T follicular helper cell (primary cell): ENCODE measurements at places on chromosomes 1 and 21.

DNA sequence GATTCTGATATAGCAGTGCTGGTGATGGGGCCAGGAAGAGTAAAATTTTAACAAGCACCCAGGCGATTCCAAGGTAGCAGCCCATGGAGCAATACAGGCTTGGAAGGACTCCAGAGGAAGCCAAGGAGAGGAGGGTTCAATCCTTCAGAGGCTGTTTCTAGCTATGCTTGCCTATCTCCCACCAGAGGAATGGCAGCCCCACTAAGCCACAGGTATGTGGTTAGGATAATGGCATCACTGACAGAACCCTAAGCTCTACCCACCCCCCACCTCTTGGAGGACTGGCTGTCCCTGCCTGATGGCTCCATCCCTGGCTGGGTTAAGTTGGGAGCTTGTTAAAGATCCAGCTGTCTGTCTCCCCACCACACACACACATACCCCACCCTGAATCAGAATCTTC is 19.3 kb upstream of the PTAFR start:
- no peak for DNase-seq

- no peak for DNase-seq
Measured at GRCh38 chr1:154141240-154141639, 13.6 kb downstream of the NUP210L start.

DNA sequence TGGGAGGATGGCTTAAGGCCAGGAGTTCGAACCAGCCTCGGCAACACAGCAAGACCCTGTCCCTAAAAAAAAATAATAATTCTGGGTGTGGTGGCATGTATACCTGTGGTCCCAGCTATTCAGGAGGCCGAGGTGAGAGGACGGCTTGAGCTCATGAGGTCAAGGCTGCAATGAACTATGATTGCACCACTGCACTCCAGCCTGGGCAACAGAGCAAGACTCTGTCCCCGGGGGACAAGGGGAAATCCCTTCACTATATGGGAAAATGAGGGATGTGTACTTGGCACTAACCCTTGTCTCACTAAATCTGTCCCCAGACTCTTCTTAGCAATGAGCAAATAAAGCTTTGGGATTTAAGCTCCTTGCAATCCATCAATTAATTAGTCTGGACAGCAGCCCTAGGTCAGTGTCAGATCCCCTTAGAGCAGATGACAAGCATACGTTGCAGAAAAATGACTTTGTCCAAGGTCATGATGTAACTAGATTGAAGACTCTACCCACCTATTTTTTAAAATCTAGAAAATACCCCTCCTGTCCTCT is 9.4 kb downstream of the KDM5B start:
- DNase-seq, result no peak

DNA sequence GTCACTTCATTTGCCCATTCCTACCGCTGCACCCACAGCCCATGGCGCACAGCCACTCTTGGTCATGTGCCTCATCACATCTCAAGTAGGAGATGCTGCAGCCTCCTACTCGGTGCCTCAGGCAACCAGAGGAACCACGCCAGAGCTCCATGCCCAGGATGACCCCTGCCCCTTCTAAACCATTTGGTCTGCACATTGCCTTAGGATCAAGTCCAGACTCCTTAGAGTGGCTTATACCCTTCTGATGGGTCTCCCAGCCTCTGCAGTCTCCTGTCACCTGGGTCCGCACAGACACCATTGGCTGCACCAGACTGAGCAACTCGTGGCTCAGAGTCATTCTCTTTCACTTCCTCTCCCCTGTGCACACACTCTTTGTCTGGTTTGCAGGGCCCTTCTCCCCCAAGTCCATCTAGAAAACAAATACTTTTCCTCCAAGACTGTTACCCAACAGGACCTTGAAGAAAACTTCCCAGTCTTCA is 2.2 kb upstream of the ADORA3 start:
- DNase-seq, result no peak

GRCh38 chr1:169739980-169740379 is 6.1 kb upstream of the SELE start:
- DNase-seq, result no peak

- no peak for DNase-seq
Measured at GRCh38 chr1:202275061-202275770, 66.5 kb downstream of the UBE2T start.

- no peak for DNase-seq
Measured at GRCh38 chr1:50213505-50213904, 104.8 kb downstream of the ELAVL4 start.

- DNase-seq, result no peak
Measured at GRCh38 chr1:162094723-162095122, 25.2 kb downstream of the NOS1AP start.

- DNase-seq, result no peak
Measured at GRCh38 chr1:197180252-197180878, 33.9 kb upstream of the ASPM start.

- no peak for DNase-seq
Measured at GRCh38 chr1:39170731-39171667, 33.5 kb upstream of the MACF1 start.

DNA sequence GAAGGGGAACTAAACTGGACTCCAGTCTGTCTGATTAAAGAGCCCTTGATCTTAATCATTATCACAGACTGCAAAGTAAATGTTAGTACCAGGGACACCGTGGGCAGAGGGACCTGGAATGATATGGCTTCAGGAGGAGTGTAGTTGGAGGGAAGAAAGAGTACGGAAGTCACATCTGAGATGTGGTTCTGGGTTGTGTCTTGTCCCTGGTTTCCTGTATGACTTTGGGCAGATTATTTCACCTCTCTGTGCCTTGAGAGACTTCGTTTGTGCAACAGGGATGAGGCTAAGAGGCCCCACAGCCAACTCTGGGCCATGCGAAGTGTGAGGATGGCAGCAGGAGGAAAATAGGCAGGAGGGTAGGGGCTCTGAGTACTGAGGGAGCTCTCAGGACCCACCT is 76.1 kb upstream of the SLC2A1 start:
- DNase-seq, result no peak

GRCh38 chr1:231638647-231639046 is 12.1 kb downstream of the DISC1 start:
- no peak for DNase-seq

DNA sequence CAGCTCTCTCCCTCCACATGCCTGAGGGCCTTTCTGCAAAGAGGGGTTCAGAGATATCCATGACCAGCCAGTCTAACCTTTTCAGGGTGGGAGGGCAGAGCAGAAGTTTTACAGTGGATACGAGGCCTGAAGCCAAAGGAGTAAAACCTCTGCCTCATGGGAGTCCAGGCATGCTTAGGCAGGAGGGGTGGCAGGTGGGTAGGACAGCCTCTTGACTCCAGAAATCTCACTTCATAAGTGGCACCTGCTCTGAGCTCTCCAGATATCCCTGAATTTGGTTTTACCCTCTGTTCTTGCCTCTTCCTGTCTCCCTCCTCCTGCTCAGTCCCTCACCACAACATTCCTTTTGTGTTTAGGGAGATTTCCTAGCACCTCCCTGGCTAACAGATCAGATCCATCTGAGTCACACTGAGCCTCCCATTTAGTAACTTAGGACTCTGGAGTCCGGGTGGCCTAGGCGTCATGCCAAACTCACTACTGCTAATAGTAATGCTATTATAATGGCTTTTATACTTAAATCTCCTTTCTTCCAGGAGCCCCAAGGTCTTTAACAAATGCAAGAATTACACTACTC is 201.0 kb downstream of the HS2ST1 start:
- no peak for DNase-seq

- no peak for DNase-seq
Measured at GRCh38 chr1:18363436-18363835, 117.3 kb upstream of the KLHDC7A start.

DNA sequence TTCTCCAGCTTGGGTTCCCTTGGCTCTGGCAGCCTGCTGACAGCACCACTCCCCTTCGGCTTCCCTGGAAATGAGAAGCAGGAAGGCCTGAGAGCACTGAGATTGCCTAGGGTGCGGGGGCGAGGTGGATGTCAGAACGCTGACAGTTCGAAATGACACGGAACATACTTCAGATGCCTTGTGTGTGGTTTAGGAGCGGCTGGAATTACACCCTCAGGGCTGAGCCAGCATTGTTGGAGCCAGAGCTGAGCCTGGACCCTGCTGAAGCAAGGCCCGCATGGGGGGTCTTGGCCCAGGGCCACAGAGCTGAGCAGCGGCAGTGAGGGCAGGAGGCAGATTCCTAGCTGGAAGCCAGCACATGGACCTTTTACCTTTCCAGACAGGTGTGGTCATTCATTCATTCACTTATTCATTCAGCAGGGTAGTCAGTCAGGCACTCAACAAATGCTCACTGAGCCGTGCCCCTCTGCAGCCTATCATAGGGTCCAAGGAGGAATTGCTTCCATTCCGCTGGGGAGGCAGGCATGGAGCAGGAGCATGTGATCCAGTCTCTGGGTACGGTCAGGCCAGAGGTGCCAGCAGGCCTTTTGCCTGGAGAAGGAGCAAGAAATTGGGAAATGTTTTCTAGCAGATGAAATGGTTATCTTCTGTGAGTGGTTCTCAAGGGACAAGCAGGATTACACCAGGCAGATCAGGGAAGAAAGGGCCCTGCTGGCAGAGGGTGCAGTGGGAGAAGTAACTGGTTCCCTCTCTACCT is 6.6 kb upstream of the FOXE3 start:
- no peak for DNase-seq

- no peak for DNase-seq
Measured at GRCh38 chr1:202276081-202276715, 65.5 kb downstream of the UBE2T start.

DNA sequence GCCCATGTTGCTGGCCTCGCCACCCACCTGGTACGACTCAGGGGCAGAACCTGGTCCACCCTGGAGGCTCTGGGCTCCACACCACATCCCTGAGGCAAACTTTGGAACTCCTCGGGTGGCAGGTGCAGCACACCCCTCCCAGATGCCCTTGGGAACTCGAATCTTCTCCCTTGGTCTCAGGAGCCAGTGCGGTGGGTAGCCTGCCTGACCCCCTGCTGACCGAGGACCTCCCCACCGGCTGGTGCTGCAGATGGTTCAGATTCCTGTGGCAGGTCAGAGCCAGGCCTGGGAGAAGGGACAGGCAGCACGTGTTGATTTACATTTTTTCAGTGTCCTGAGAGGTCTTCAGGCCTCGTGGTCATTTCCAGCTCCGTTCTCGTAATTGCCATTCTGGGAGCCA is 6.3 kb upstream of the CFAP410 start:
- DNase-seq, result no peak

- DNase-seq, result no peak
Measured at GRCh38 chr1:218614031-218614430, 268.9 kb downstream of the TGFB2 start.

DNA sequence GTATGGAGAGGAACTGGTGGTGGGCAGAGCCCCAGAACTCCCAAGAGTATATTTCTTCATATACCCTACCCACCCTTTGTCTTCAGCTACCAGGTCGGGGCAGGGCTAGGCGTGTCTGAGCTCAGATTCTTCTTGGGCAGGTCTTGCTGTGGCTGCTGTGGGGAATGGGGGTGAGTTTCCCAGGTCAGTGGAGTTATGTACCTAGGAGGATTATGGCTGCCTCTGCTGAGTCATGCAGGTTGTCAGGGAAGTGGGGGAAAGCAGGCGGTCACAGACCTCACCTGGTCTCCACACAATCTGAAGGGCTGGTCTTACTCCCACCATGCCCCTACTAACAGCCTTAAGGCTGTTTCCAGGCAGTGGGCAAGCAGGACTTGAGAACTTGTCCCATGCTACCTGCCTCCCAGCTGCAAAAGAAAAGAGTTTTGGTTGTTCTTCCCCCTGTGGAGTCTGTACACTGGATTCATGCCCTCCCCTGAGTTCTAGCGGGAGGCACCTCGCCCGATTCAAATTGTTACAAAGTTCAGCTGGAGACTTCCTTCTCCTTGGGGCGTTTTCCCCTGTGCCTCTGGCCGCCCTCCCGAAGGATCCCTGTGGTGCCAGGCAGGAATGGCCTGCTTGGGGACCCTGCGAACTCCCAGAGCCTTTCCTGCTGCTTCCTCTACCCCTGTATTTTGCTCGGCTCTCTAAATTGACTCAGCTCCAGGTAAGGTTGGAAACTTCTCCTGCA is 58.6 kb downstream of the NPHS2 start:
- no peak for DNase-seq

- DNase-seq, result peak; percentile 89
Measured at GRCh38 chr1:113389953-113390834, at the start of gene MAGI3. MAGI3 (plus strand) TSS chr1:113390515; CDS start chr1:113391034, 519 bp downstream.

DNA sequence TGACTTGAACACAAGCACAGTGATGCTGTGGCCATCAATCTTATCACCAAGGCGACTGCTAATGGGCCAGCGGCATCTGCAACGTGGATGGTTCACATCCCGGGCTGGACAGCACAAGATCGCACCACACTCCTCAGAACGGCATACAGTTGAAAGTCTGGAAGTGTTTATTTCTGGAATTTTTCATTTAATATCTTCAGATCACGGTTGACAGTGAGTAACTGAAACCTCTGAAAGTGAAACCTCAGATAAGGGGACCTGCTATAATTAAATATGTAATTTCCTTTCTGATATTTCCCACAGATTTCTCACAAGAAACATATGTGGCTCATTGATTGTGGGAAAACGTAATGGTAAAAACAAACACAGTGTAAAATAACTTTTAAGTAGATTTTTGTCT is 83.7 kb downstream of the POFUT2 start:
- no peak for DNase-seq

- DNase-seq, result no peak
Measured at GRCh38 chr1:53605181-53605580, 133.8 kb downstream of the GLIS1 start.

DNA sequence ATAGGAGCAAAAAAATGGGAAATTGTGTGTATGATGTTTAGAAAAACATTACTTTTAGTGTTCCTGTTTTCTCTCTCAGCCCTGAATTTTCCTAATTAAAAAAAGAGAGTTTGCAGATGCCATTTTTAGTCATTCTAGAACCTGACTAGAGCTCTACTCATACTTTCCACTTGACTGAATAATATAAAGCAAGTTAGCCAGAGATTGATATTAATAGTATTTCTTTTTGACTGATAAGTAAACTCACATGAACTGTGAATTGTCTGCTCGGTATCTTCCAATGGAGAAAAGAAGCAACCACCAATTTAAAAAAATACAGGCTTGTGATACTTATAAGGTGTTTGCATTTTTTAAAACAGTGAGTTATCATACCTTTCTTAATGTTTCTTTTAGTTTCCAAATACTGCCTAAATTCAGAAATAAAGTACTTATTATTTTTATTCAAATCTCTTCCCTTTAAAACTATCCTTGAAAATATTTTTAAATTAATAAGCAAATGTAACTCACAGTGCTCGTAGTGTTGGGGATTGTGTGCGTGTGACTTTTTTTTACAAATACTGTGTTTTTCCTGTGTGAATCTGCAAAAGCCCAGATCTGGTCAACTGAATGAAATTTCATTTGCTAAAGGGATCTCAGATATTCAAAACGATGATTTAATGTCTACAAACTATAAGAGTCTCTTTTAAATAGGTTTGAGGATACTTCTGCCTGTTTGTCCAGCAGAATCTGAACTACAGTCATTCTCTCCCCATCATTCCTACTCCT is 9.8 kb downstream of the RAP1A start:
- DNase-seq, result no peak

GRCh38 chr1:17892225-17892624 is 137.1 kb downstream of the ACTL8 start:
- no peak for DNase-seq

DNA sequence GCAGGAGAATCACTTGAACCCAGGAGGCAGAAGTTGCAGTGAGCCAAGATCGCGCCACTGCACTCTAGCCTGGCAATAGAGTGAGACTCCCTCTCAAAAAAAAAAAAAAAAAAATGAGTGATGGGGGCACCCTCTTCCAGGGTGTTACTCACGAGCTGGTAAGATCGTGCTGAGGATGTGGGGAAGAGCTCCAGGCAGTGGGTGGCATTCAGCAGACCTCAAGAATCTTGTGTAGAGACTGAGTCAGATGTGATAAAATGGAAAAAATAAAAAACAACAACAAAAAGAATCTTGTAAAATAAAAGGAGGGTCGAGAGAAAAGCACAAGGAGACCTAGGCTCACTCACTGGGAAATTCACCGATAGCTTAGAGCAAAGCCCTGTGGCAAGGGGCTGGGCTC is 38.5 kb downstream of the EPHA2 start:
- no peak for DNase-seq
